ENCODE measurements at places on chromosomes 3 and 15. TPM values are rescaled to one million over a fixed set of nuclear protein-coding genes. Genes with fewer than 3 reads are reported as not detected.
A peak's percentile ranks its signal among the peaks of the same experiment; 100 is the strongest.

RBM5 gene
- 104 TPM for total RNA-seq

CHRNB4 gene
- 2.7 TPM for total RNA-seq

RTP4 gene
- total RNA-seq, result not detected

SPESP1 gene
- total RNA-seq, result 0.48 TPM

CPEB1 gene
- total RNA-seq, result 4.0 TPM

FBXO40 gene
- under 0.01 TPM for total RNA-seq

OR5K2 gene
- total RNA-seq, result not detected

GOLGB1 gene
- total RNA-seq, result 9.0 TPM

CASR gene
- 0.15 TPM for total RNA-seq

KLHL24 gene
- 48.7 TPM for total RNA-seq

MKRN2OS gene
- total RNA-seq, result not detected

KNSTRN gene
- 104 TPM for total RNA-seq

LRRC49 gene
- total RNA-seq, result 5.6 TPM

SLC12A1 gene
- total RNA-seq, result 0.26 TPM

TRPM1 gene
- total RNA-seq, result 0.48 TPM

TNFAIP8L3 gene
- 0.28 TPM for total RNA-seq

DNA sequence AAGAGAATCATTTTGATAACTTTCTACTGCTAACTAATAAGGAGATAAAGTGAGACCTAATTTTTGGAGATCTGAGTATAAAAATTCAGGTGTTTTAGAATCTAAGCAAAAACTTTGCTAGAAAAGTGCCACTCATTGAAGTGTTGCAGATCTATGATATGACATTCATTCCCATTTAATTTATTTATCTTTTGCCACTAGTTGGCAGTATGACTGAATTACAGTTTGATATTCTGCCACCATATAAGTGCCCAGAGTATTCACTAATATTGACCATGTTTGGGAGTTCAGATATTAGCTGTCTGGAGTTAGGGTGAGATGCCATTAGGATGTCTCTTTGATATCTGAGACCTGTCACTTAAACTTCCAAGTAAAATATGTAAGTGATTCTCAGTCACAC, 251.3 kb upstream of the GBE1 start:
- DNase-seq, result no peak

DNA sequence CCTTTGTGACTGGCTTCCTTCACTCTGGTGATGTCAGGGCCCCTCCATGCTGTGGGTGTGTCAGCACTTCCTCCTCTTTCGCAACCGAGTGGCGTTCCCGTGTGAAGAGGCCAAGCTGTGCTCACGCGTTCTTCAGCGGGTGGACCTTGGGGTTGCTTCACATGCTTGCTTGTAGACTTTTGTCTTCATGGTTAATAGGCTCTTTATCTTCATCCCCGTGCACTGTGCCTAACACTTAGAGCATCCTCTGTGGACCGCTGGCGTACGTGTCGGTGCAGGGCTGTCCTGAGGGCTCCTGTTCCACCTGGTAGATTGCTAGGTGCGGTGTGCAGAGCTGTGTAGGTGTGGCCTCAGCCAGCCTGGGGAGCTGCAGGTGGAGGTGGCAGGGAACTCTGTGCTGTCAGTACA, 182.3 kb downstream of the OR4M2 start:
- no peak for DNase-seq

GRCh38 chr15:101538177-101538576, 48.7 kb upstream of the PCSK6 start:
- DNase-seq, result peak; percentile 2

DNA sequence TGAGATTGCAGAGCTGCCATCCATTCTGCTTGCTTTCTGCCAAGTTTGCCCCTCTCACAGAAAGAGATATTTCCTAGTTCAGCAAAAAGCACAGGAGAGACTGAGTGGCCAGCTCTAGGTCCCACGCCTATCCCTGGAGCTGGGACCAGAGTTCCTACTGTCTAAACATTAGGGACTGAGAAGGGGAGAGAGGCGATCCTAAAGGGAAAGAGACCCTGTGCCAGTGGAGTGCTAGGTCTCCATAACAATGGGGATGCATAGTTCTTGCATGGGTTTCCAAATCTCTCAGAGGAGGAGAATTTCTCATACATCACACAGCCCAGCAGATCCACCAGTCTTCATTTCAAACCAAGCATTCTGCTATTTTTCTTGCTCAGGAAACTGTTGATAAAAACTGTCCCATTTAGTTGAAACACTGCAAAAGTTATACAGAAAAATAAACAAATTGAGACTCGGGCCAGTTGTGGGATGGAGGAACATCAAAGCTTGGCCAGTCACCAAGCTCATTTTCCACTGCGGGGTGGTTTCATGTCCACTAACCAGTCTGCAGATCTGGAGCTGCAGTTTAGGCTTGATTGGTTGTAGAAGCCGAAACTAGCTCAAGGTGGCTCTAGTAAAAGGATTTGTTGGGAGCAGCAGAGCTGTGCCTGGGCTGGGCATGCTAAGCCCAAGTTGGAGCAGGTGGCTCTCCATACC, 62.7 kb downstream of the EEFSEC start:
- peak; percentile 58 for DNase-seq

DNA sequence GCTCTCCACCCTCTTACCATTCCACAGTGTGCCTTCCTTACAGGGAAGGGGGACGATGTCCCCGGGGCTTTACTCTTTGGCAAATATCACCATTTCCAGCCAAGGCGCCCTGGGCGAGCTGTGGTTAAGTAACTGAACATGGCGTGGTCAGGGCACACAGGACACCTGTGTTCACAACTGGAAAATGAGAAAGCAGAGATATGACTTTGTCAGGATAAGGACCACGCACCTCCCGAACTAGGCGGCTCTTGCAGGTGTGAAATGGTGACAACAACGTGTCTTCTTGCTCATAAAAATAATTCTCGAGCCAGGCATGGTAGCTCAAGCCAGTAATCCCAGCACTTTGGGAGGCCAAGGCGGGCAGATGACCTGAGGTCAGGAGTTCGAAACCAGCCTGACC, 154.8 kb downstream of the LRRC28 start:
- no peak for DNase-seq

DNA sequence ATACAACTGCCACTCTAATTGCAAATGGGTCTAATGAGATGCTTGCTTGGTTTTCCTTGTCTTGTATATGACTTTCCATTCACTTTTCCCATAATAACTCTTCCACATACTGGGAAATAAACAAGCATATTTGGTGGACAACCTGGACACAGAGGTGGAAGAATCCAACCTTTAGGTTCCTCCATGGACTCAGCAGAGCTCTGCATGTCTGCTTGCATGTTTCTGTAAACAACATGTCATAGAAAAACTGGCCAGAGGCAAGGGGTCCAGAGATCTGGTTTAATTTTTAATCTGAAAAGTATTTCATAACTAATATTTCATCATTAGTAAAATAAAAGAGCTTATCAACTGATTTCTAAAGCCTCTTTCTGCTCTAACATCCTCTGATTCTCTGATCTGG, 30.2 kb downstream of the GOLIM4 start:
- DNase-seq, result no peak

DNA sequence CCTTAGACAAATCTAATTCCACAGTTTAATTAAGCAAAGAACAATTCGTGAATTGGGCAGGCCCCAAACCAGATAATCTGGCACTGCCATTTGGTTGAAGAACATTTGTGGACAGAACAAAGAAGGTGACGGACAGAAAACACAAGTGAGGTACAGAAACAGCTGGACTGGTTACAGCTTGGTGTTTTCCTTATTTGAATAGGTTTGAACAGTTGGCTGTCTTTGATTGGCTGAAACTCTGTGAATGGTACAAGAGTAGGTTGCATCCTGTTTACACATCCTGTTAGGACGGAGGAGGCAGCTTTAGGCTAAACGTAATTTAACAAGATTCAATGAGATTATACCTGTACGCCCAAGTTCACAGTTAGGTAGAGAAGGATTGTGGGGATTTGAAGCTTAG, 114.4 kb downstream of the LPP start:
- no peak for DNase-seq

- DNase-seq, result no peak
Observed at GRCh38 chr3:134341389-134341788, 32.9 kb downstream of the AMOTL2 start.

GRCh38 chr15:85704720-85705429, 89.8 kb downstream of the KLHL25 start:
- no peak for DNase-seq

DNA sequence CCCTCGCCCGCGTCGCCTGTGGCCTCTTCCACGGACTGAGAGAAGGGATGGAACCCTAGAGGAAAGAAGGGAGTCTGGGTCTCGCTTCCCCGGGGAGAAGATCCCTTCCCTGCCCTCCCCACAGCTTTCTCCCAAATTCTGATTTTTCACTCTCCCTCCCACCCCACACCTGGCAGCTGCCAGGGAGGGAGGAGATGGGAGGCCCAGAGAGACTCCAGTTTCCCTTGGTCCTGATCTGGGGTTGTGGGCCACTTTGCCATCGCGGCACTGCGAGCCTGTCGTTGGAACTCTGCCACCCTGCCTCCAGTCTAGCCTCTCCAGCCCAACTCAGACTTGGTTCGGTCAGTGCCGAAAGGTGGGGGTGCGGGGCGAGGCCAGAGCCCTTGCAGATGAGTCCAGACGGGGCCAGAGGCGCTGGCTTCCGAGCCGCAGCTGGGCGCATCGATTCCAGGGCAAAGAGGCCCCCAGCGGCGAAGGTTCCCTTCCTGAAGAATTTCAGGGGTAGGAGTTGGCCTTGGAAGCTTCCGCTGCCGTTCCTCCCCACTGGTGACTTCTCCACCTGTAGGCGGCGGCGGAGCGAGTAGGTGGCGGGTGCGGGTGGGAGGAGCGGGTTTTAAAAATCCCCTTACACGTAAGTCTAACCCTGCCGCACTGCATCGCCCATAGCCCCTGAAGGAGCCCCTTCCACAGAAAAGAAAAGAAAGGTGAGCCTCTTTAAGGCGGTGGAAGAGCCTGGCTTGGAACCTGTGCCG, 5.2 kb downstream of the WNT5A start:
- peak; percentile 78 for DNase-seq

DNA sequence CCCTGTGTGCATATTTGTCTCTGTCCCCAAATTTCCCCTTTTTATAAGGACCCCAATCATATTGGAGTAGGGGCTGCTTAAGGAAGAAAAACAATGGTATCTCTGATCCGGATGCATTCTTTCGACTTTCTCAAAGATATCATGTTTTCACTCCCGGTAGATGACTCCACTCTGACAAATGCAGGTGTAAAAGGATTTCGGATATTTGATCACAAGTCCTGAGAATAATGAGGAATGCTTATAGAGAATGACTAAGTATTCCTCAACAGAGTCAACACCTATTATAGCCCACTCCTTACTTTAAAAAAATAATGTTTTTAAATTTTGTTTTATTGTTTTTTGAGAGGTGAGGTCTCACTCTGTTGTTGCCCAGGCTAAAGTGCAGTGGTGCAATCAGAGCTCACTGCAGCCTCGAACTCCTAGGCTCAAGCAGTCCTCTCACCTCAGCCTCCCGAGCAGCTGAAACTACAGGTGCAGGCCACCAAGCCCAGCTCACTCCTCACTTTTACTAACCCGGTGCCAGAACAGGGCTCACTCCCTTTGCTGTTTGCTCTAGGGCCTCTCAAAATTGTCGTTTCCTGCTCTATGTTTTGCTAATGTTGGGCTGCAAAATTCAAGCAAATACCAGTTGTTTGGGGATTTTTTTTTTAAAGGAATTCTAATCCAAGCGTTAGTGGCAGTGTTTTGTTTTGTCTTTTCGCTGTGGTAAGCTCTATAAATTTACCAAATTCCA, 24.6 kb downstream of the COL8A1 start:
- no peak for DNase-seq

DNA sequence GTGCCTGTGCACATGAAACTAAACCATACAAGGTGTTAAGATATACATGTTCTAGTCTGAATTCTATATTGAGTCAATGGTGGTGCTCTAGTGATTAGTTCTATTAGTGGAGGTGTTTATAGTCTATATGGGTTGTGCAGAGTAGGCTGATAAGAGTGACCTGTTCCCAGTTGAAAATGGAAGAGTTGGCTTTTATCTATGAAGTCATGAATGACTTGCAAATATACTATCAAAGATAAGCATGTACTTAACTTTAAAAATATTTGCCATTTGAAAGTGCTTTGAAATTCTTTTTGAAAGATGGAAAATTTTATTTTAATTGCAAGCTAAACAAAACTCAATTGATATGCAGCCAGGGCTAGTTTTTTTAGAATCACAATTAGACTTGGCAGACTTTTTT, 150.6 kb upstream of the SGO1 start:
- DNase-seq, result no peak

DNA sequence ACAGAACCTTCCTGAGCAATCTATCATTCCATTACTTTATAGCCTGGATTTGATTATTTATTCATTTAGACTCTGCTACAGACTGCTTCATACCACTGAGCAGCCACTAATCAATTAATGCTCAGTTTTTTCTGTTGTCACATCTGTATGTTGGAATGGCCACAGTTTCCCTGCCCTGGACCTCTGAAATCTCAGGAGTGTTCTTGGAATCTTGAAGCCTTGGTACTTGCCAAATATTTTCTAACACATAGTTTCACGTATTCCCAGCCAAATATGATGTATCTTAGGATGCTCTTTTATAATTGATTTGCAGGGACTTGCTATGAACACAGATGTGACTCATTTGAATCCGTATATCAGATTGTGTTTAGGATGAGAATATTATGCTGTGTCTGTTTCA, 225.8 kb downstream of the TAFA4 start:
- DNase-seq, result no peak
